ENCODE measurements at places on chromosomes 7 and 10. TPM values are rescaled to one million over a fixed set of nuclear protein-coding genes. Genes with fewer than 3 reads are reported as not detected.

DNA sequence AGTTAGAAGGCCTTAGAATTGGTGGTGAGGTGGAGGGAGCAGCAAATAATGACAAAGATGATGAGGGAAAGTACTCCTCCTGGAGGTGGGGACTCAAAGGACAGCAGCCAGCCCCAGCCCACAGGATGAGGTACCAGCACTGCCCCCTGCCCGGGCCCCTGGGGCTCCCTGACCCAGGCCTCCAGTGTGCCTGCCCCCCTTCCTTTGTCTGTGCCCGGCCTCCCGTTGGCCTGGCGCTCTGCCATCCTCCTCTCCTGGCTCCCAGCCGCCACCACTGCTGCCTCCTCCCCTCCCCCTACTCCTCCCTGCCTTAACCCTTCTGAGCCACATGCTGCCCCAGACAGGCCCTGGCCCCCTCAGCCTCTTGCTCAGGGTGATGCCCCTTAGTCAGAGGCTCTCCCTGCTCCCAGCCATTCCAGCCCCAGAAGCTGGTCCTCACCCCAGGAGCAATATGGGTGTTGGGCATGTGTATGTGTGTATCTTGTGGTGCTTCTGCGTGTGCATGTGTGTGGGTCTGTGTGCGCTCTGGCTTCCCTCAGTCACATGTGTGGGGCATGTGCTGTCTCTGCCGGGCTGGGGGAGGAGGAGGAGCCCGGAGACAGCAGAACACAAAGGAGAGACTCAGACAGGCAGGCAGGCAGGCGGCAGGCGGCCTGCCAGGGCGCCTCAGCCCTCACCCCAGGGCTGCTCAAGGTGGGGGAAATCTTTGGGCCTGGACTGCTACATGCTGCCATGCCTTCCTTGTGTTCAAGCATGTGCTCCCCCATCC is 2.6 kb downstream of the LDB1 start:
- no peaks in the 10 kb centered on the region for H3K27me3 ChIP-seq
- peaks cover 2% of the 10 kb centered on the region for H3K36me3 ChIP-seq
- H3K4me1 ChIP-seq, result peaks cover 81% of the 10 kb centered on the region
- H3K4me3 ChIP-seq, result peak overlapping the region; percentile 93

The ARL4A gene
- polyA plus RNA-seq, result 26.2 TPM

The ABCF2 gene
- polyA plus RNA-seq, result 20.0 TPM

DNA sequence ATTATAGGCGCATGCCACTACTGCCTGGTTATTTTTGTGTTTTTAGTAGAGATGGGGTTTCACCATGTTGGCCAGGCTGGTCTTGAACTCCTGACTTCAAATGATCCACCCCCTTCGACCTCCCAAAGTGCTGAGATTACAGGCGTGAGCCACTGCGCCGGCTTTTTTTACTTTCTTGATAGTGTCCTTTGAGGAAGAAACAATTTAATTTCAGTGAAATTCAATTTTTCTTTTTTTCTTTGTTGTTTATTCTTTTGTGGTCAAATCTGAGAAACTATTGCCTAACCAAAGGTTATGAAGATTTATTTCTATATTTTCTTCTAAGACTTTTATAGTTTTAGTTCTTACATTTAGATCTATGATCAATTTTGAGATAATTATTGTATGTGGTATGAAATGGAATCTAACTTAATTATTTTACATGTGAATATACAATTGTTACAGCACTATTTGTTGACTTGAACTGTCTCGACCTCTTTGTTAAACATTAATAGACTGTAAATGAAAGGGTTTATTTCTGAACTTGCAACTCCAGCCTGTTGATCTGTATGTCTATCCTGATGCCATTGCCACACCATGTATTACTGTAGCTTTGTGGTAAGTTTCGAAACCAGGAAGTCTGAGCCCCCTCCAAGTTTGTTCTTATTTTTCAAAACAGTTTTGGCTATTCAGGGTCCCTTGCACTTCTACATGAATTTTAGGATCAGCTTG is 19.8 kb upstream of the RASSF4 start:
- H3K27ac ChIP-seq, result no peak overlapping the region
- H3K4me3 ChIP-seq, result no peak overlapping the region
- peaks cover 30% of the 10 kb centered on the region for H3K4me1 ChIP-seq
- DNase-seq, result no peak

The HOXA6 gene
- polyA plus RNA-seq, result 4.2 TPM

The C10orf143 gene
- 4.2 TPM for polyA plus RNA-seq
